ENCODE measurements at places on chromosomes 12 and 14.

DNA sequence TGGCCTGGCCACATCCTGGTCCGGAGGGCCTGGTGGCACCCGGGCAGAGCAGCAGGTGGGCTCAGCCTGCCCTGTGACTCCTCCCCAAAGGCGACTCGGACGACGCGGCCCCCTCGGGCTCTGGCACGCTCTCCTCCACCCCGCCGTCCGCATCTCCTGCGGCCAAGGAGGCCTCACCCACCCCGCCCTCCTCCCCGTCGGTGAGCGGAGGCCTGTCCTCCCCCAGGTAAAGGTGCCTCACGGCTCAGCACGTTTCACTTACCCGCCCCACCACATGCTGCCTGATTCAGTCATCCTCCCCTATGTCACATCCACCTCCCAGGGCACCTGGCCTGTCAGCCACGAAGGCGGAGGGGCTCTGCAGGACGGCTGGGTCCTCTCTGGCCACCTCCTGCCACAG lies 6.8 kb upstream of the TEX22 start:
- no peak for DNase-seq

DNA sequence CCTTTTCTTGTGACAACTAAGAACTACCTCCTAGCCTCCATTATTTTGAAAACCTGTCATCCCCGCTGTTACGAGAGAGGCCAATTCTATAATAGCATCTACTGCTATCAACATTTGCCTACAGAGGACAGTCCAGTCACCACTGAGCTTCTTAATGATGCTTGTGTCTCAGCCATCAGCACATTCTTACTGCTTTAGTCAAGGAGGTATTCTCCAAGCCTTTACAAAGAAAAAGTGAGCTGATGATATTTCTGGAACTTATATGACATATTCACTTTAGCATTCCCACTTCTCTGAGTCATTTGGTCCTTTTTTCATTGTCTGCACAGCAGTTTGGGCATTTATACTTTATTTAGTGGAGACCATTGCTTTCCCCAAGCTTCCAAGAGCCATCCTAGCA lies 497.7 kb upstream of the RPL10L start:
- no peak for DNase-seq

GRCh38 chr12:89707703-89708564 lies 704 bp downstream of the ATP2B1 start:
- no peak for DNase-seq

GRCh38 chr12:95412482-95413311 lies 61.3 kb upstream of the METAP2 start:
- DNase-seq = no peak

- no peak for DNase-seq
Observed at GRCh38 chr14:96585672-96586013, 83.5 kb downstream of the PAPOLA start.

GRCh38 chr12:77724367-77724957 lies 106.2 kb upstream of the NAV3 start:
- no peak for DNase-seq

DNA sequence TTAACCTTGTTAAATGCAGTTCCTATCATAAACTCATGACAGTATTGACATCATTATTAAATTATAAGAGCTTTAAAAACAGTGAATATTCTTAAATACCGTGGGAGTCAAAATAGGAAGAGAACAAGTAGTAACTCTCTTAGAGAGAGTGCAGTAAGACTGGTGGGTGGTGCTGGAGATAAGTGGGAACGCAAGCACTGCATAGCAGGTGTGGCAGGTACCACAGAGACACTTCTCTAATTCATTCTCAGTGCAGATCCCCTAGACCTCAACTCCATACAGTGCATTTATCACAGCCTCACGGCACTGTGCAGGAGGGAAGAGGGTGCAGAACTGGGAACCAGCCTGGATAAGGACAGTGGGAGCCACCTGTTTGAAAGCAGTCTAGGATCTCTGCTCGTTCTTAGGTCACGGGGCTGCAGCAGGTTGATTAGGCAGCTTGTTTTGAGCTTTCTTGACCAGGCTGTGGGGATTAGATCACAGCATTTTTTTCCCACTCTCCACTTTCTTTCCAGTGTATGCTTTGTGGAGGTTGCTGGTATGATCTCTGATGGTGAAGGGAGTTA lies 165.6 kb downstream of the PRKCH start:
- DNase-seq = no peak

GRCh38 chr14:59166258-59166657 lies 22.2 kb upstream of the DAAM1 start:
- DNase-seq = no peak

GRCh38 chr12:87274594-87275245 lies 754.5 kb downstream of the C12orf50 start:
- DNase-seq = no peak

- no peak for DNase-seq
Observed at GRCh38 chr12:130413909-130414308, 76.2 kb downstream of the PIWIL1 start.

DNA sequence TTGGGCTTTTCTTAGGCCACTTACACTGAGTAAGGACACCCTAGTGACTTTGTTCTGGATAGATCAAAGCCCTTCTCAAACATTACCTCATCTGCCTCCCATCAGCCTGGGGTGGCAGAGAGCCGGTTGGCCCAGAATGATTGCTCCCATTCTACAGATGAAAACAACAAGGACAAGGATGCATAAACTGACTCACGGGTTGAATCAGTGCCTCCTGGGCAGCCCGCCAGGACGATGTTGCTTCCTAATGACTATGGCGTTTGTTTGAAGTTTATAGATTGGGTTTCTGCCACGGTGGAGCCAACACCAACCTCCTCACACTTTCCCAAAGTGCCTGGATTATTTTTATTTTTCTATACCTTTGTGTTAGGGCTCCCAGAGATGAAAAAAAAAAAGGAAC lies 3.6 kb upstream of the VRK1 start:
- DNase-seq = no peak

GRCh38 chr12:85036733-85037132 lies 582 bp downstream of the LRRIQ1 start:
- no peak for DNase-seq

GRCh38 chr12:46084666-46085631 lies 94.6 kb upstream of the SCAF11 start:
- DNase-seq = no peak

- DNase-seq = no peak
Observed at GRCh38 chr12:112285600-112286401, 96.4 kb downstream of the HECTD4 start.

DNA sequence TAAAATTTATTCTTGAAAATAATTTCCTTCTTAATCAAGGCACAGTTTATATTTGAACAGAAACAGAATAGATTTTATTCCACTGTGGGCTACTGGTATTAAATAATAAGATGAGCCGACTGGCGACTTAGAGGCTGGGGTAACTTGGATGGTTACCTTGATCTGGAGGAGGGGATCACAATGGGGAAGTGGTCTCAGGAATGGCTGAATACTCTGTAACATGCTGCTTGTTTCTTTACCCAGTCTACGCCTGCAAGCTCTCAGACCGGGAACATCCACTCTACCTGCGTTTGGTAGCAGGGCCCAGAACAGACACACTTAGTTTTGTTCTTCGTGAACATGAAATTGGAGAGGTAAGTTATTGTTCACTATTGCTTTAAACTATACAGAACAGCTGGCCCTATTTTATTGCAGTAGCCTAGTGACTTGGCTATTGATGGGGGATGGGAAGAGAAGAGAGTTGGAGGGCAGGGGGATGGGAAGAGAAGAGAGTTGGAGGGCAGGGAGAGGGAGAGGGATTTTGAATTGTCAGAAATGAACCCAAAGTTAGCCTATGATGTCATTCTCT lies 67.9 kb downstream of the GNS start:
- no peak for DNase-seq

DNA sequence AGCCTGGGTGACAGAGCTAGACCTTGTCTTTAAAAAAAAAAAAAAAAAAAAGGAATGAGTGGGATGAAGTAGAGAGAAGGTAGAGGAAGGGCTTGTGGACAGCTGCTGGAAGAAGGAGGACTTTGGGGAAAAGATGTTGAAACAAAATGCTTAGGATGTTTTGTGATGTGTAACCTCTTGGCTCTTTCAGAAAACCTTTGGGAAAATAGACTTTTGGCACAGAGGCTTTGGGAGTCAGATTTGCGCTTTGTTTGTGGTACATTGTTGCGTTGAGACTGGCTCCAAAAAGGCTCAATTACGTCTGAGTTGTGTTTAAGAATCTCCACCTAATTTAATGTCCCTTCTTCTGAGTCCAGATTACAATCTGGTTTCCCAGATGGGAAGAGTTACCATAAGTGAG lies 32.9 kb upstream of the SPTLC2 start:
- DNase-seq = no peak

GRCh38 chr14:54722791-54723432 lies 156.0 kb downstream of the SAMD4A start:
- DNase-seq = no peak

DNA sequence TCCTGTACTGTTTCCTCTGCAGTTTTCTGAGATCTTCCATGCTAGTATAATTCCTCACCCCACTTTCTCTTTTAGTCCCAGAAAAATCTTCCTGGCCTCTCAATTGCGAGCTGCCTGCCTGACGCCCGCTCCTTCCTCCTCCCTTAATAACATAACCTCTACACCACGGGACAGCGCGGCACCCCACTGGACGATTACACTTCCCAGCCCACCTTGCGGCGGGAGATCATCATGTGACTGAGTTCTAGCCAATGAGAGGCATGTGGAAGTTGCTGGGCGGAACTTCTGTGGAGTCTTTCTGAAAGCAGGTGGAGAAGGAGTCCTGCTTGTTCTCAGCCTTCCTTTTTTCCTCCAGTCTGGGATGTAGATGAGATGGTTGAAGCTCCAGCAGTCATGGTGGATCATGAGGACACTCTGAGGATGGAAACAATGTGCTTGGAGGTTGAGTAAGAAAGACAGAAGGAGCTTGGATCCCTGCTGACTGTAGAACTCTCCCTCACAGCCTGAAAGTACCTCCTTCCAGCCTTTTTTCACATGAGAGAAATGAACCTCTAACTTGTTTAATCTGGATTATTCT lies 133.6 kb upstream of the VRK1 start:
- no peak for DNase-seq

- DNase-seq = no peak
Observed at GRCh38 chr12:102659200-102659911, 179.0 kb upstream of the IGF1 start.

- DNase-seq = no peak
Observed at GRCh38 chr12:94231709-94232108, 83.3 kb downstream of the PLXNC1 start.

- DNase-seq = no peak
Observed at GRCh38 chr12:16618256-16618655, 12.3 kb upstream of the LMO3 start.

DNA sequence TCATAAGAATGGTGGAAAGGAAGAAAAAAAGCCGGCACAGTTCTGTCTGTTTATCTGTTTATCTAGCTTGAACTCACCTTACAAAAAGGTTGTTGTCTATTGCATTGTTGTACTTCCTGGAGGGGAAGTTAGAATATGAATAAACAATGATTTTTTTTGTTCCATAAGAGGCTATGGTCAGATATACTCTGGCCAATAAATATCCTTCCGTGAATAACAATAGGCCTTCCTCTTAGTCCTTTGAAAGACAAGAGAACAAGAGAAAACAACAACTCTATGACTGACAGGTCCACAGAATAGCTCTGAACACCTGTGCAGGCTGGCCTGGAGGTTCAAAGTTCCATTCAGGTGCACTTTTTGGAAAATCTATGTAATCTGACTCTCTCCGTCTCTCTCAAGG lies 192.8 kb upstream of the KRR1 start:
- no peak for DNase-seq

- DNase-seq = no peak
Observed at GRCh38 chr14:91241863-91242262, 2.6 kb downstream of the GPR68 start.

DNA sequence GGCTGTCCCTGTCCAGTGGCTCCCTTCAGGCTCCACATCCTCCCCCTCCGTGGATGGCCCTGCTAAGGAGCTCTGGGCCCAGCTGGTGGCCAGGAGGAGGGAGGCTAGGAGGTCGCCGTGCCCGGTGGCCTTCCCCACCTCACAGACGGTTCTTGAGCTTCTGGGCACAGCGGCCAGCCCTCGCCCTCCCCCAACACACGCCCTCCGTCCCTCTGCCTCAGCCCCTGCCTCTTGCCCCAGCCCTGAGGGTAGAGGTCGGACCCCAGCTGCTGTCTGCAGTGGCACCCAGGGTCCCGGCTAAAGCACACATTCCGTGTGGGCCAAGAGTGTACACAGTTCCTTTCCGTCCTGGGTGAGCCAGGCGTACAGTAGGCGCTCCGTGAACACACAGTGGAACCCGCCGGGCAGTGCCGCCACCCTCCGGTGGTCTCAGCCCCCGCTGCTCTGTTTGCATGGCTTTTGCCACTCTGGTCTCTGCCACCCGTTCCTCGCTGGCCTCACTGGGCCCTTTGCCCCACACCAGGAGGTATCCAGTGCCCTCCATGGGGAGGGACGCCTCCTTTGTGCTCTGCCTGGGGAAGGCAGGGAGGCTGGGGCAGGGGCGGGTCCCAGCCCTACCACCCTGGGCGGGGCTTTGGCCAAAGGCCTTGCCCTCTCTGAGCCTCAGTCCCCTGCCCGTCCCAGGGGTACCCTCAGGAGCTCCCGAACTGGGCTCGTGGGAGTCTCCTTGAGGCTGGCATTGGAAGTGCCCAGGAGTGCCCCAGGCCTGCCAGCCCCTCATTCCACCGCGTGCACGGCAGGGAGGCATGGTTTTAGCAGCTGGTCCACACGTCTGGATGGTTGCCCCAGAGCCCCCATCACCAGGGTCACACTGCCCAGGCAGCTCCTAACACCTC lies 13.0 kb downstream of the TRMT61A start:
- DNase-seq = no peak

- DNase-seq = no peak
Observed at GRCh38 chr14:24398293-24398652, 530 bp upstream of the NYNRIN start.

GRCh38 chr14:76531821-76532318 lies 155.9 kb downstream of the ESRRB start:
- DNase-seq = no peak

All from NCI-H1417 treated with DMSO at 0.1 percent for 48 hours (cell line).